ENCODE measurements at places on chromosomes 1 and 21.

- DNase-seq, result no peak
Observed at GRCh38 chr1:54826226-54826816, 25.2 kb upstream of the TTC22 start.

DNA sequence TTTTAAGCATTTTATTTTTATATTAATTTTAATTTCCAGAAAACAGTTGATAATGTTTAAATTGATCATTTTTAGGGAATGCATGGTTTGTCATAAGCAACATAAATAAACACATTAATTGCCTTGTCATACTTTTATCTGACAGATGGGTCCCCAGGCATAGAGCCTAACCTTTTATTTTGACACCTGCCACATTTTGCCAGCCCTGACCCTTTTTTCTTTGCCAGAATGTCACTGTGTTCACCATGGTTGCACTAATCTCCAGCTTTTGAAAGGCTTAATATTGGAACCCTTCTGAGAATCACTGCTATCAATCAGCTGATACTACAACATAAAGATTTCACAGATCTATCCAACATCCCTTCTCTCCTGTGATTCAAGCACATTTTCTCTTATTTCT is 56.0 kb upstream of the DPYD start:
- DNase-seq, result no peak

DNA sequence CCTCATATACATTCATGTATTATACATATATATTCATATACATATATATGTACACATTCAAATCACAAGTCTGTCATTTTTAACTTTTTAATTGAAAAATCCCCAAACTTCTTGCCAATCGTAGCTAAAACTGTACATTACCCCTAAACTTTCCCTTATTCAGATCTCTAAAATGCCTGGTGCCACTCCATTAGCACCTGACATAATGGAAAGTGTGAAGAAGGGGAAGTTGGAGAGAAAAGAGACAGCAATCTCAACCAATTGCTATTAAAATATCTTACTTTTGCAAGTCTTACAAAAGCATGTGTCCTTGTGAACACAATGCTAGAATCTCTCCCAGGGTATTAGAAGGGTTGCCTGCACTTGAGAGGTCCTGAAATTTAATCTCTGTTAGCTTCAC is 22.7 kb upstream of the PRKACB start:
- no peak for DNase-seq

DNA sequence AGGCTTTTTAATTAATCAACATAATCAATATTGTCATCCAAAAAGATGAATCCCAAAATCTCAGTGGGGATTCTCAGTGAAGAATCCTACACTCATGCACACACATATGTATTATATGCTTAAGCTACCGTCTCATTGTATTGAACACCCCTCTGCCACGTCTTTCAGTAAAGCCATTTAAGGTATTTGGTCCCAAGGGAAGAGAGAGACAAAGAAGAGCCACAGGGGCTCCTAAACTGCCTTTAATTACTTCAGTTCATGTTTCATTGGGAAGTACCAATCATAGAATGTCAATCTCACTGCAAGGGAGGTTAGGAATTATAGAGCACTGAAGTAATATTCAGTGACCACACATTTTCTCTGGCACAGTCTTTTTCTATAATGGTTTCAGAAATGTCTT is 388.6 kb upstream of the NEGR1 start:
- no peak for DNase-seq

DNA sequence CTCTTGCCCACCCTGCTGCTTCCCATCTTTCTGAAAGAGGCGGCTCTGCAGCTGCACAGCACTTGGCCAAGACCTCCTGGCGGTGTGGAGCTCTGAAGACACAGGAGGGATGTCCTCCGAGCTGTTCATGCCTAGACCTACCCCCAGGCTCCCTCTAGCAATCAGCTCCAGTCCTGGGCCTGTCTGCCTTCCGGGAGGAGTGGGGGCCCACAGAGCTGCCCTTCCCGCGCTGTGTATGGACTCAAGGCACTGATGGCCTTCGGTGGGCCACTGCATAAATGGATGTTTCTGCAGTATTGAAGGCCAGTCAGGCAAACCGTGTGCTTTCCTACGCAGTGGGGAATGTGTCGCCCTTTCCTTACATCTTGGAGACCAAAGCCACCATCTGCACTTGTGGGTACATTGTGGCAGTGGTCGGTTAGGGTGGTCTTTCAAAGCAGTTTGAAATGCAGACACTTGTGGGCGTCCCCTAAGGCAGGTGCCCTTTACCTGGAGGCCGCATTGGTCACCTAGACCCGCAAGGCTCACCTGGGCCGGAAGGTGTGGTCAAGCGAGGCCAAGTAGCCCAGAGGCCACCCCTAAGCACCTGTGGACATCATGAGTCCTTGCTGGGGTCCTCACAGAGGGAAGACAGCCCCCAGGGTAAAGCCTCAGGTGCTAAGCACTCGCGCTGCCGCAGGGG is 912 bp upstream of the PKNOX1 start:
- no peak for DNase-seq

- DNase-seq, result peak; percentile 71
Observed at GRCh38 chr1:113930499-113931161, 1.5 kb downstream of the HIPK1 start.

DNA sequence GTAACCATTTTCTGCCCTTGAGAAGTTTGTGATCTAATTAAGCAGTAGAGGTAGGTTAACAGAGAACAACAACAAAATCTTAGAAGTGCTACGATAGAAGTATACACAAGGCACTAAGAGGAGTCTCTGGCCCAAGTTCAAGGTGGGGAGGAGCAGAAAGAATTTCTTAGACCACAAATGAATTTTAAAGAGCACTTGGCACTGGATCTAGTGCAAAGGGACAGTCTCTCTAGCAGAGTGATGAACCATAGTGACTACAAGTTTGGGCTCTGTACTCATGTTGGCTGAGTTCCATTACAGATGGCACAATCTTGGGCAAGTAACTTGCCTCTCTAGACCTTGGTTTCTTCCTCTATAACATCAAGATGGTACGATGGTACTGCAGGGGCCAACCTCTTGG is 33.3 kb upstream of the PIGC start:
- DNase-seq, result no peak

GRCh38 chr1:197277166-197277565 is 9.1 kb downstream of the CRB1 start:
- no peak for DNase-seq

DNA sequence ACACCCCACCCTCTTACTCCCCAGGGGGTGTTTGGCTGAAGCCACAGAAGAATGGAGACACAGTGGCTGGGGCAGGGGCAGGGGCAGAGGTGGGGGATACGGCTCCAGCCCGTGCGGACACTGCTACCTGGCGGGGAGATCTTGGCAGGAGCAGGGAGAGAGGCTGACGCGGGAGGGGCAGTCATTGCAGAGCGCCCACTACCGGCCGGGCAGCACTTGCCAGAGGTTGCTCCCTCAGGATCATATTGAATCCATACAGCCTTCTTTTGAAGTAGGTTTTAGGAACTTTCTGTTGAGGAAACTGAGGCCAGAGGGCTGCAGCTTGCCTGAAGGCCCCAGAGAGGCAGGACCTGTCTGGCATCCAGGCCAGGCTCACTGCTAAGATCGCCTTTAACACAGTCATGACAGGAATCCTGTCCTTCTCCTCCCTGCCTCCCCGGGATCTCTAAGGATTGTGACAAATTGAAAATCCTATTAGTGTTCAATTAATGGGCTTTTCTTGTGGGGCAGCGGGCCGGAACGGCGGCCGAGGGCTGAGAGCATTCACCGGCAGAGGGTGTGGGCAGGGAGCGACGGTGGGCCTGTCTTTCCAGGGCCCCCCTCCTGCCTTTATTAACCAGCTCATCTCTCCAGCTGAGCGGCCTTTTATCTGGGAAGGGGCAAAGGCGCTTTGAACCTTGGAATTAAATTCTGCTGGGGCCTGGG is 65.5 kb upstream of the WNT4 start:
- no peak for DNase-seq

GRCh38 chr1:4500441-4500840 is 154.0 kb upstream of the AJAP1 start:
- DNase-seq, result no peak

- no peak for DNase-seq
Observed at GRCh38 chr1:110281363-110282290, 57.5 kb upstream of the RBM15 start.

- peak; percentile 78 for DNase-seq
Observed at GRCh38 chr1:87331365-87332241, 2.9 kb downstream of the LMO4 start.

DNA sequence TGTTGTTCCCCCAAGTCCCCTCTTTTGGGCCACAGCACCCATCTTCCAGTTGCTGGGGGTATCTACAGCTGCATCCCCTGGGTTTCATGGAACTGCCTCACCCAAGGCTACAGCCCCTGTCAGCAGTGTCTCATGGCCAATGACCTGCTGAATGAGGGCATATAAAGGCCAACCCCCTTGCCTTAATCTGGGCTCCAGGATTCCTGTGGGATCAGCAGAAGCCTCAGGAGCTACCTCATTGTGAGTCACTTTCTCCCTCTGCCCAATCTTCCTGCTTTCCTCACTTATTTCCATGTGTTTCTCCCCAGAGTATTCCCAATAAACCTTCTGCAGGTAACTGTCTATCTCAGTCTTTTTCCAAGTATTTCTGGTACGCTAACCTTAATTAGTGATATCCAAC is 37.3 kb upstream of the SYT14 start:
- DNase-seq, result no peak

DNA sequence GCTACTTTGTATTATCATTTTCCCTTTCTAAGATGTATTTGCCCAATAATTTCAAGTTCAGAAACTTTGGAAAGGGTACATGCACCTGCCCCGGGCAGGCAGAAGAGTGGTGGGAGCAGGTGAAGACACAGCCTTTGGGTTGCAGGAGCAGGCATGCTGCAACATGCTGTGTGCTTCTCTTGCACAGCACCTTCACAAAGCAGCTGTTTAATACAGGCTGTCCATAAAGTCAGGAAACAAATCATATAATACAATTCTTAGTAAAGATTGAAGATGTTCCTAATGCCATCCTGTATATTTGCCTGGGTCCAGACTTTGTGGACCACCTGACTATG is 182.9 kb downstream of the ZNF281 start:
- no peak for DNase-seq
